ENCODE measurements at places on chromosomes 3 and 15. TPM values are rescaled to one million over a fixed set of nuclear protein-coding genes. Genes with fewer than 3 reads are reported as not detected.

DNA sequence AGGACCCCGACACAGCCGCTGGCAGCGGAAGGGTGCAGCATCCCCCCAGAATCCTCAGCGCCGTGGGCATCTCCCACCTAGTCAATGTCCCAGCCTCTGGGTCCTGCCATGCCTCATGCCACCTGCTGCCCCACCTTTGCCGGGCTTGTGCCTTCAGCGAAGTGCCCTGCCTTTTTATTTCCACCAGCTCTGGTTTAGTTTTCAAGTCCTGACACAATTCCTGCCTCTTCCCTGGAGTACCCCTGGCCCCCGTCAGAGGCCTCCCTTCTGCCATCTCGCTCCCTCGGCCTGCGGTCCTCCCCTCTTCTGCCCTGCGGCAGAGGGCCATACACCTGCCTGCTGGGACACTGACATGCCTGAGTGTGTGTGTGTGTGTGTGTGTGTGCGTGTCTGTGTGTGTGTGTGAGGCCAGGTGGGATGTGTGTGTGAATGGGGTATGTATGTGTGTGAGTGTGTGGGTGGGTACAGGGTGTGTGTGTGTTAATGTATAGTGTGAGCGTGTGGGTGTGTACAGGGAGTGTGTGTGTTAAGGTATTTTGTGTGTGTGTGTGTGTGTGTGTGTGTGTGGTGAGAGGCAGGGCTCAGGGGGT is 129.9 kb downstream of the SMAD6 start:
- no peak for DNase-seq

DNA sequence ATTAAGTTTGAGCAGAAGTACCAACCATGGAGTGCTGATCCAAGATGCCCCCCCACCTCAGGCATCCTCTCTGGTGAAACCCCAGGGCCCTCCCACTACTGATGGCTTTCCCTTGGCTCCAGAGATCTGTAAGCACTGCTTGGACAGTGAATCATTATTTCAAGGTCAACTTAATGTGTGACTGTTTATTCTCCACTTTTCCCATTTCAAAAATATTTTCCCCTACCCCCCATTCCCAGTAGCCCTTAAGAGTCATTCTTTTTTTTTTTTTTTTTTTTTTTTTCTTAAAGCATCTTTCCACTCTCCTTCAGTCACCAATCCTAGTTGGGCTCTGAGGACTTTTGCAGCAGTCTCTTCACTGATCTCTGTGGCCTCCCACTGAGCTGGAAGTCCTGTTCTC is 82.6 kb downstream of the PCCB start:
- no peak for DNase-seq

GRCh38 chr15:72163719-72164118 is 33.9 kb downstream of the GRAMD2A start:
- no peak for DNase-seq

- no peak for DNase-seq
Observed at GRCh38 chr3:1087066-1087560, 5.7 kb upstream of the CNTN6 start.

DNA sequence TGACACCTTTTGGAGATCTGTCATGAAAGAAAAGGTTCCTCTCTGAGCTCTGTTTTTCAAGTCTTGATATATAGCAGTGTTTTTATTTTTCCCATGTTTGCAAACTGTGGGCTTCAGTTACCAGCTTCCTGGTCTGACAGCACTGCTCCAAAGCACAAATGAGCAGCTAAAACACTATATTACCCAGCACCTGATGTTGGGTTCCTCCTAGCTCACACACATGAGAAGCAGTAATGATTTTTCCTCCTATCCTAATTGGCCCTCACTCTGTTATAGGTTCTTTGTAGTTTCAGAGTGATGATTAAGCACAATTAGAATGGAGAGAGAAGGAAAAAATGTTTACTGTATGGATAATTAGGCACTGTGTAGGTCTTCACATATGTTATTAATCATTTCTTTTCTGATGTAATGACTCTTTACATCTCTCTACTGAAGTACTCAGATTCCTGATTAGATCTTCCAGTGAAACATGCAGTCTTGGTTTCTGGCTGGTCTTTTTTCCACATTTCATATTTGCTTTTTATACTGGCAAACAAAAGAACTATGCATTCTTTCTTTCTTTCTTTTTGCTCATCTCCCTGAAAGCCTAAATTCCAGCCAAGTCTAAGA is 939.7 kb downstream of the NSUN3 start:
- no peak for DNase-seq

- peak; percentile 84 for DNase-seq
Observed at GRCh38 chr3:42683875-42684598, 1.3 kb upstream of the KLHL40 start.

DNA sequence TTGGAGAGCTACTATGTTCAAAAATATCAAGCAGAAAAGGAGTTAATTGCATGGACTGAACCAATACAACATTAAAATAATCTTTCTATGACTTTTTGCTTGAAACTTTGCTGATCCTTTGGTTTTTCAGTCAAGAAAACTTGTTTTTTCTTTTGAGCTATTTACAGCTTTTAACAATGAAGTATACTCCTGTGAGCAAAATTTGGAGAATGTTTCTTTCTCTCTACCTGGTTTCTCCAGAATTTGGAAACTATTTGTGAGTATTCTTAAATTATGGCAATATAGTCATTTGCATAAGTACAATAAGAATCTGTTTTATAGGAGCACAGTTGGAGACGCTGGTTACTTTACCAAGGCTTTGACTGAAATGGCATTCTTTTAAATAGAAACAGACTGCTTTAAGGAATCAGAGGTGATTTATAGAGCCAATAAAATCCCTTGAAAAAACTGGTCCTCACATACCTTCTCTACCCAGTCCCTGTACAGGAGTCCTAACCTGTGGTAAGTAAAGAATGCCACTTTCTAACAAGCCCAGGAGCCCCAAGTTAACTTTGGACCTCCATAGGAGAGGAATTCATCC is 127.4 kb downstream of the PLCH1 start:
- no peak for DNase-seq

- DNase-seq: peak; percentile 35
Observed at GRCh38 chr3:170222647-170223541, 670 bp downstream of the PRKCI start.

Gene CDHR4
- total RNA-seq: not detected

- no peak for DNase-seq
Observed at GRCh38 chr3:147518465-147518864, 109.3 kb downstream of the ZIC1 start.

Gene SRGAP3
- 89.5 TPM for total RNA-seq

- no peak for DNase-seq
Observed at GRCh38 chr15:73941044-73941443, 14.8 kb downstream of the LOXL1 start.

All from occipital lobe (tissue), 3 donors.